Head of caudate nucleus (tissue), 42 donors: ENCODE measurements at places on chromosomes 1 and 21.
A peak's percentile ranks its signal among the peaks of the same experiment; 100 is the strongest.

DNA sequence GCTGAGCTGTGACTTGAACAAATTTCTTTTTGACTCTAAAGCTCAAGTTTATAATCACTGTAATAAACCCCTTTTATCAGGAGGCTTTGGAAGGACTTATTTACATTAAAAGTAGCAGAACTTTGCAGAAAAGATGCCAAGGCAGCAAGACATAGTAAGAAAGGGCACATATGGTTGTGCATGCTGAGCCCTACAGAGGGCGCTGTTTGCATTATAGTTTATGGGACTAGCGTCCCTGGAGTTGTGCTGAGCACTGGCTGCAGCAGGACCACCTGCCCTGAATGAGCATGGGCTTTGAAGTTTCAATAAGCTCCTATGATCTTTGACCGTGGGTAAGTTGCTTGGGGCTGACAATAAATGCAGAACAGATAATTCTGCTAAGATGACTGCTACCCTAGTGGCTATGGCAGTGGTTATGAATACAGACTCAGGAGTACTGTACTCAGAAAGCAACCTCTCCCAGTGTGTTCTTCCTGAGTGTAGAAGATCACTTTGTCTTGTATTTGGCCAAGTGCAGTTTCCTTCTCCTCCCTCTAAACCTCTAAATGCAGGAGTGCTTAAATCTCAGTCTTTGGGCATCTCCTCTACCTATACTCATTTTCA is 45.4 kb upstream of the USP1 start:
- DNase-seq, result peak; percentile 52

DNA sequence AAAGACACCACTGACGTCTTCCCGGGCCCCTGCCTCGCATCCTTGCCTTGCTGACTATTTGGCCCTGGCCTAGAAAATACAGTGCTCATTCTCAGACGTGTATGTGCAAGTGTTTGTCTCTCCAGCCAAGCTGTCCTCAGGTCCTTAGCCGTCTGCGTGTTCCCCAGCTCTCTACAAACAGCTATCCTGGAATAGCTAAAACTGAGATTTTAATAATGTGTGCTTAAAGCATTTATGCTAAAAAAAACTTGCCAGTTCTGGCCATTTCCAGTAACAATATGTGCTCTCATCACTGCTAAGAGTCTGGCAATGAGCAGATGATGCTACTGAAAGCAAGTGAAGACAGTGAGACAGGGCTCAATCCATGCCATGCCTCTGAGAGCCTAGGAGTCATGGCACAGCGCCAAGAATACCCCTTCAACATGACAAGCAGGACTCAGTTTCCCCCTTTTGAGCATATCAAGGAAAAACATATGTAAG is 55.7 kb downstream of the IRF2BP2 start:
- DNase-seq, result no peak

- DNase-seq, result no peak
Observed at GRCh38 chr1:25066731-25067517, 136.8 kb upstream of the RUNX3 start.

- no peak for DNase-seq
Observed at GRCh38 chr21:33015756-33016155, 10.0 kb upstream of the OLIG2 start.

DNA sequence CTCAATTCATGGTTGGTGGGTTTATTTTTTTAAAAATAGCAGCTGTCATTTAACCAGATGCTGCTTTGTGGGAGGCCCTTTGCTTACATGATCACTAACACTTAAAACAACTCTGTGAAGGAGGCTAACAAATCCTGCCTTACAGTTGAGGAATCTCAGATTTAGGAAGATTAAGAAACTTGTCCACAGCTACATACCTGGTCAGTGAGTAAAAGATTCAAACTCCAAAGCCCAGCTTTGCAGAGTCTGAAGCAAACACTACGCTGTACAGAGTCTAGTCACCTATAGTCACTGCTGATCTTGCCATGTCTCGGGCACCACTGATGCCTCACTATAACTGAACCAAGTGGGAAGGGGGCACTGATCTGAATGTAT is 535.4 kb downstream of the SMYD3 start:
- DNase-seq, result no peak

GRCh38 chr1:156012051-156012817 is 8.5 kb downstream of the SSR2 start:
- DNase-seq, result no peak

- DNase-seq, result peak; percentile 87
Observed at GRCh38 chr1:43317817-43318471, 17.2 kb downstream of the TIE1 start.

DNA sequence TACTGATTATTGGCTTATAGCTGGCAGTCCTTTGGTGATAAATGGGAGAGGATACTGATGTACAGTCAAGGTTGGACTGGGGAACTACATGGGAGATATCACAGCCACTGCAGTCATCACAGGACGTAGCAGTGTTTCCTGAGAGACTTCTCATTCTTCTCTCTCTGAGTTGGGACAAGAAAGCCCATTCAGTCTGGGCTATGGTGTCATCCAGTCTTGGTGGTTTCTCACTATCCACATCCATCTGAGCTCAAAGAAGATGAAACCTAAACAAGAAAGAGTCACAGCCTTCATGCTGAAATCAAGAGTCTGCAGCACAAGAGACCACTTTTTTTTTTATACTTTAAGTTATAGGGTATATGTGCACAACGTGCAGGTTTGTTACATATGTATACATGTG is 12.8 kb upstream of the CD53 start:
- no peak for DNase-seq

GRCh38 chr1:27049100-27049499 is 36.5 kb upstream of the TENT5B start:
- DNase-seq, result no peak

- no peak for DNase-seq
Observed at GRCh38 chr1:229557200-229557850, 1.2 kb downstream of the ABCB10 start.

GRCh38 chr1:14112613-14113012 is 412.6 kb downstream of the PRDM2 start:
- DNase-seq, result no peak

DNA sequence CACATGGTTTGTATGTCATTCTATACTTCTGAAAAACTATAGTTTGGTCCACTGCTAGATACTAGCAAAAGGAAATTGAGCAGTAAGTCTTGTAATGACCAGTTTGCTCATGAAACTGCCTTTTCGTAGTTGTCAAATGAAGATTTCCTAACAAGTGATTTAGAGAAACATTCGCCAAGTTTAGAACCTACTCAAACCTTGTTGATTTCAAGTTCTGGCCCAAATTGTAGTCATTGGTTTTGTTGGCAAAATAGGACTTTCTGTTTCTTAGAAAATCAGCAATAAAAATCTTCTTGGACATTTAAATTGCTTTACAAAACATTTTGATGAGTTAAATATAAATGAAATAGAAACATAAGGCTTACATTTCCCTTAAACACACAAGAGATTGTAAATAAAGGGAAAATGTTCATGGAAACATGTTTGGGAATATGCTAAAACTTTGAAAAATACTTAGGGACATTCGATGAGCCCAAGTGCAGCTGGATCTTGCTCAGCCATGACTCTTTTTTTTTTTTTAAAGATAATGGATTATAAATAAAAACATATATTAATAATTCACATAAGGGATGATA is 178.5 kb upstream of the LYPLAL1 start:
- DNase-seq, result no peak

- peak; percentile 85 for DNase-seq
Observed at GRCh38 chr21:37675202-37675801, 241.0 kb downstream of the KCNJ6 start.

DNA sequence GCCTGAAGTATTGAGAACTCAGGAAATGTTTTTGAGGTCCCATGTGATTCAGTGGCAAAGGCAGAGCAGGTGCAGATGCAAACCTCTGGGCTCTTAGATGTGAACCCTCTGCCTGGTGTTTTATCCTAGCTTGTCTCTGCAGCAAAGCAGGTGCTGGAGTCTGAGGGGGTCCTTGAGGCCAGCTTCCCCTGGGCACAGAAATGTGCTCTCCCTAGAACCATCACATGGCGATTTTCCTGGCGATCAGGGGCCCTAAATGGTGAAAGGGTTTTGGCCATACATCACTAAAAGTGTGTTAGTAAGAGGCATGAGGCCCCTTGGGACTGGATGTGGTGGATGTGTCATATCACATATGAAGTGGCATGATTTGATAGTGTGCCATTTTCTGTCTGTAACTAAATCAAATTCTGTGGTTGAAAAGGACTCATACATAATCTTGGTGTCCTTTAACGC is 144.8 kb downstream of the ST6GALNAC3 start:
- no peak for DNase-seq

- DNase-seq, result no peak
Observed at GRCh38 chr1:209368864-209369598, 214.5 kb upstream of the CAMK1G start.
